Activated naive CD4-positive, alpha-beta T cell (primary cell): ENCODE measurements at places on chromosomes 5 and 9.

DNA sequence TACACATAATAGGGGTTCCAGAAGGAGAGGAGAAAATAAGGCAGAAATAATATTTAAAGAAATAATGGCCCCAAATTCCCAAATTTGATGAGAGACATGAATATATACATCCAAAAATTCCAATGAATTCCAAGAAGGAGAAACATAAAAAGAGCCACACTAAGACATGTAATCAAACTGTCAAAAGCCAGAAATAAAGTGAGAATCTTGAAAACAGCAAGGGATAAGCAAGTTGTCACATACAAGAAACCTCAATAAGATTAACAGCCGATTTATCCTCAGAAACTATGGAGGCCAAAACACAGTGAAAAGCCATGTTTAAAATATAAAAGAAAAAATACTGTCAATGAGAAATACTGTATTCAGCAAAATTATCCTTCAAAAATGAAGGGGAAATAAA lies 14.5 kb downstream of the CATSPER3 start:
- no peak for DNase-seq

- no peak for DNase-seq
Measured at GRCh38 chr5:78269088-78269703, 25.3 kb downstream of the AP3B1 start.

- no peak for DNase-seq
Measured at GRCh38 chr5:53067641-53068040, 41.9 kb downstream of the MOCS2 start.

- DNase-seq = no peak
Measured at GRCh38 chr9:35311891-35312639, 150.3 kb downstream of the UNC13B start.

DNA sequence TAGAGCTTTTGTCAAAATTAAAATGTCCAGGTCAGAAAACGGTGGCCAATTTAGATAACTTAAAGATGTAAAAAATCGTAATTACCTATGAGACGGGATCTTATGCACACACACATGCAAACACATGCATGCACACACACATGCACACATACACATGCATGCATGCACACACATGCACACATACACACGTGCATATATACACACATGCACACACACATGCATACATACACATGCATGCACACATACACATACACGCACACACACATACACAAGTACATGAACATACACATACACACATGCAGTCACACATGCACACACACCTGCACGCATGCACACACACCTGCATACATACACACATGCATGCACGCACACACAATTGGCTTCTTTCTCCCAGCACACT lies 362.0 kb downstream of the IRX1 start:
- no peak for DNase-seq

- DNase-seq = no peak
Measured at GRCh38 chr5:138979684-138980280, 104.6 kb upstream of the LRRTM2 start.

DNA sequence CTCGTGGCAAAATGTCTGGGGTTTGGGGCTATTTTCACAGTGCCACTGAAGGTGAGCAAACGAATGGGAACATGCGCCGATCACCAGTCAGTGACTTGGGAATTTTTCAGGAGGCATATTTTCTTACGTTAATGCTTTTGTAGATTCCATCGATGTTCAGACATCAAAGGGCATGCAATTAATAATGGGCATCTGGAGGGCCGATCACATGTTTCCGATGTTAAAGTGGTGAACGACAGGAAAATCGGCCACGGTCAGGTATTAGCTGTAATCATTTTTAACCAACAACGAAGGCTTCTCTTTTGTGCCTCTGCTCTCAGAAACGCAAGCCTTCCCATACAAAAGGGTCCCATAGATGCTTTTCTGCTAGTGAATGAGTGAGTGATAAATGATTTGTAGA lies 155.0 kb upstream of the PITX1 start:
- no peak for DNase-seq

- no peak for DNase-seq
Measured at GRCh38 chr5:110900829-110901228, 162.0 kb downstream of the SLC25A46 start.

GRCh38 chr5:141490271-141490670 lies 1.4 kb downstream of the PCDHGC5 start:
- DNase-seq = no peak

GRCh38 chr9:92612292-92612691 lies 57.6 kb downstream of the IPPK start:
- DNase-seq = no peak

- DNase-seq = no peak
Measured at GRCh38 chr9:128689293-128689774, 312 bp downstream of the SET start.

DNA sequence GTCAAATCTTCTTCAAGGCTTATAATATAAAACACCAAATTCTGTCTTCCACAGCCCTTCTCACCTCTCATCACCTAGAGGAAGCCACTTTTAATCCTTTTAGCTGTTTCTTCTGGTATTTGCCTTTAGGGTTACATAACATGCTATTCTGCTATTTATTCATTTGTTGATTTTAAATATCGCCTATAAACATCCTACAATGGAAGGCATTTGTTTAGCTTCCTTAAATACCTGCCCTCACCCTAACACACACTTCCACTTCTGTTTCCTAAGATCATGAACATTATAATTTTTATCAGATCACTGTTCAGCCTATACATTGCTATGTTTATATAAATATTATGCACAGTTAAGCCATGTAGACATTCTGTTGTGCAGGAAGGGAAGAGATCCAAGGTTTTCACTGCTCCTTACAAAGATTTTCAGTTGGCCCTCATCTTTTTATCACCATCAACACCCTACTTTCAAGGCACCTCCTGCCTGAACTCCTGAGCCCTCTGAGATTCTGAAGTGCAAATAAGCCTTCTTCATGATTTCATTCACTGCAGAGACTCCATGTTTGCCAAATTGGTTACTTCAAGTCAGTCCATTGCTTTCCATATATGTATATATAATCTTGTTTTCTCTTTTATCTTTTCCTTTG lies 356.9 kb upstream of the ACTBL2 start:
- DNase-seq = no peak

DNA sequence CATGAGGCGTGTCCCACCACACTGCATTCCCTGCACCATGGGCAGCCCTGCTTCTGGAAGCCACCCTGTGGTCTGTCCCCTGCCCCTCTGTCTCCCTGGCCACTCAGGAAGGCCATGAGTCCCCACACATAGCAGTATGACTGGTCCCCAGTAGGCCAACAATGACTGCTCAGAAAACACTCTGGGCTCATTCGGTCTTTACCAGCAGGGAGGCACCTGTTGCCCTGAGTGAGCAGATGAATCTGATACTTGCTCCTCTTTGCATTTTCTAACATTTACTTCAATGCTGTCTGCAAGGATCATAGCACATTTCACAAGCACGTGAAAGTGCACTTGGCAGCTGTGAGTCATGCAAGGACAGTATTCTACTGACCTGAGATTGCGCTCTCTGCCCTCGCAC lies 365.4 kb upstream of the IRX1 start:
- no peak for DNase-seq

- no peak for DNase-seq
Measured at GRCh38 chr9:138115506-138115905, 237.9 kb downstream of the CACNA1B start.

DNA sequence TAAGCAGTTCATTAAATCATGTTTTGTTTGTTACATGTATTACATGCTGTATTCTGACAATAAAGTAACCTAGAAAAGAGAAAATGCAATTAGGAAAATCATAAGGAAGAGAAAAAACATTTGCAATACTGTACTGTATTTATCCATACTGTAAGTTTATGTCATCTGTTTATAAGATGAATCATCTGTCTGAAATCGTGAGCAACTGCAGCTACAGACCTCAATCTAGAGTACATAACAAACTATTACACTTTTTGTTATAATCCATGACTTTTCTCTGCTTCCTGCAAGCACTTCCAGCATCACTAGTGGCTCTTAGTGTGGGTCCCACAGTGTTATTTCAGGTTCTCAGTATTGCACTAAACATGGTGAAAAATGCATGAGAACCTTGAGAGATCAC lies 144.4 kb upstream of the NR4A3 start:
- no peak for DNase-seq

- no peak for DNase-seq
Measured at GRCh38 chr9:68751556-68751955, 46.5 kb downstream of the PIP5K1B start.

- no peak for DNase-seq
Measured at GRCh38 chr5:170355601-170356098, 33.5 kb downstream of the KCNMB1 start.

DNA sequence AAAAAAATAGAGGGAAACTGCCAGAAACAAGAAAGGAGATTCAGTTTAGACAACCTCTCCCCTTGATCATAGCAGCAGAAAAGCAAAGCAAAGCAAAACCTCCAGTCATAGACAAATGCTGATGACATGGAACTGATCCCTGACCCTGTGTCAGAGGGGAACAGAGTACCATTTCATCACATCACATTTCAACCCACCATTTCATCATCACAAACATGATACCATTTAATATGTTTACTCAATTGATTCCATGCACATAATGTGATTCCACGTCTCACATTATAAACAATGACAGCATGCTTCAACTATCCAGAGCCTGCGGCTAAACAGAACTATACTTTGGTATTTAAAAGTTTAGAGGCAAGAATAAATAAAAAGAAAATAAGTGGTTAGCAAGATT lies 28.7 kb upstream of the ACOT12 start:
- DNase-seq = no peak

- no peak for DNase-seq
Measured at GRCh38 chr9:127557466-127557869, 54.6 kb upstream of the STXBP1 start.

DNA sequence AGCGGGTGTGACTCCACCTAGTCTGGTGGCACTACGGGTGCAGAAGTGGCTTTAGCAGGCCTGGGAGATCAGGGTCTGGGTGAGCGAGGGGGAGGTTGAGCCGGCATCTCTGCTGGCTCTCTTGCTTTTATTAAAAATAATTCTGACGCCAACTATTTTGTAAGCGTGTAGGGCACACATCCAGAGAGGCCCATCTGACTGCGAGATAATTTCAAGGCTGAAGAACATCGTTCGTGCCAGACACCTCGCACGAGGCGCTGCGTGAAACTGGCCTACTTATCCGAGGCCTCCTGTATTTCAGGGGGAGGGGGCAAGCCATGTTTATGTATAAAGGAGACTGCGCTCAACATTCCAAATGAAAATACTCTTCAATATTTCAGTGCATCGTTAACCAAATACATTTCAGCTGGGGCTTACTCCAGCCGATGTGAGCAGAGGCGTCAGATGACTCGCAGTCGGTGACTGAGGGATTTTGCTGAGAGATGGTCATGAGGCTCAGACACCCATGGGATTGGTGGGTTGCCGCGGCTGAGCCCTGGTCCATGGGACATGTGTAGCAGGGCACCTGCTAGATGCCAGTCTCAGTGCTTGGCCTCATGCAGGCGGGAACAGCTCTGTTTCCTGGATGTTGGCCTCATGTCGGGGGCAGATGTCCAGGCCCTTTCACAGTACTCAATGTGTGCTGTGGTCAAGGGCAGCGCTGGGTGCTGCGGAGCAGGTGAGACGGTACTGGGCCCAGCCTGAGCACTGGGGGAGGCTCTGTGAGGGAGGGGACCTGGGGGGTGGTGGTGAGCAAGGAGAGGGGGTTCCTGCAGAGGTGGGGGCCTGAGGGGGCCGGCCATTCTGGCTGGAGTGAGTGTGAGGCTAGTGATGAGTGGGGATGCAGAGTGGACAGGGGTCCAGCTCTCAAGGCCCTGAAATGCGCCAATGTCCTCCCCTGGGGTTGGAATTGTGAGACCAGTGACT lies 201.5 kb downstream of the DAB2IP start:
- DNase-seq = no peak

DNA sequence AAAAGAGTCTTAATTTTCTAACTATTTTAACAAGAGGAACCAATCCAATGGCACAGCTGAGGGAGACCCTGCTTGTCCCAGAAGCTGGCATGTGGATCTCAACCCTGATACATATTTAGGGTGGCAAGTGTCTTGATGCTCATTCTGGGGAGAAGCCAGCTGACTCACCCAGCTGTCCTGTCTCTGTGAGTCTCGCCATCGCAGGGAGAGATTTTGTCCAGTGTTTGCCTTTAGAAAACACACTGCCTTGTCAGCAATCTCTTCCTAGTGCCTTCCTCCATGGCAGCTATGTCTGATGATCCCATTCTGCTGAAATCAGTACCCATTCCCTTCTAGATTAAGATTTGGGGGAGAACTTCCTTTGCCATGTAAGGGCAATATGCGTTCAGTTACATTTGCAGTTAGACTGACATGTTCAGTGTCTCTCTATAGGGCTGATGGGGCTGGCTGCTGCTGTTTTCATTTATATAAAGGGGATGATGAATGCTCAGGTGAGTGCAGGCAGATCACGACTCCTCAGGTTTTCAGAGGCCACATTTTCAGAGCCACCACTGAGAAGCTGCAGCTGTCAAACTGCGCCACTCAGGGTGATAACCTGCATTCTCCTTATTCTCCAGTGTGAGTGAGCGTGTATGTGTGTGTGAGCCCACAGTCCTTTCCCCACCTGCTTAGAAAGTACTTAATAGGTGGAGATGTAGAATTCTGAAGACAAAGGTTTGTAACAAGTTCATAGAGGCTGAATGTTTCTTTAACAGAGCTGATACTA lies 217.0 kb downstream of the GAS1 start:
- DNase-seq = no peak

DNA sequence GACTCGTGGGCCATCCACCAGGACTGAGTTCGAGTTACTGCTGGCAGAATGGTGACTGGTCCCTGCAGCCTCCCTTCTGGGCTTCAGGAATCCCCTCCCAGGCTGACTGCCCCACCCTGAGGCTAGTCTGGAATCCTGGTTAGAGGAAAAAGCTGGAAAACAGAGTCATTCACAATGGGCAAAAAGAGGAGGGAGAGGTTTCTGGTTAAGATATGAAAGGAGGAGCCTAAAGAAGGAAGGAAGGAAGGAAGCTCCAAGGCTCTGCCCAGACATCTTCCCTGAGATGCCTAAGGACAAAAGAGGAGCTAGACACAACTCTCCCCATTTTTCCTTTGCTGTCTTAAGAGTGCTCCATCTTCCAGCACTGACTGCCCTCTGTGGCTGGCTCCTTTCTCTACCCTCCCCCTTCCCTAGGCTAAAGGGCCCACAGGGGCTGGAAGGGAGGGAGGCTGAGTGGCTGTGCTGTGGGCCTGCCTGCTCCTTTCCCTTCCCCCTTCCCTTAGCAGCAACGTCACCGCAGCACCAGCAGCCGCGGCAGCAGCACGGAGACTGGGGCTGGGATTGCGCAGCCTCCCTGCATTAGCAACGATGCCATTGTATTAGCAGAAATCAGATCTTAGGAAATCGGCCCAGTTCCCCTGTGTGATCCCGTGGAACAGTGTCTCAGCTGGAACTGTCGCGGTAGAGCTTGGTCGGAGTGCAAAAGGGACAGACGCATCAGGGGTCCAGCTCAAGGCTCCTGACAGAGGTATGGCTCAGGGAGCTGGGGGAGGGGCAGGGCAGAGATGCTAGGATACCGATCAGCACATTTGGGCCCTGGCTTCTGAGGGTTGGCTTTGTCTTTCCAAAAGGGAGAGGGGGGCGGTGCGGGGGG lies 48.7 kb downstream of the RUSC2 start:
- DNase-seq = no peak
